ENCODE measurements at places on chromosomes 1 and 21. TPM values are rescaled to one million over a fixed set of nuclear protein-coding genes. Genes with fewer than 3 reads are reported as not detected.

- no peaks in the 10 kb centered on the region for H3K4me1 ChIP-seq
- H3K27ac ChIP-seq = no peak overlapping the region
- no peak for DNase-seq
Observed at GRCh38 chr1:103448560-103448959, 76.9 kb upstream of the RNPC3 start.

GRCh38 chr21:26007951-26008498, 162.5 kb downstream of the APP start:
- H3K4me3 ChIP-seq = no peak overlapping the region
- no peak overlapping the region for H3K27ac ChIP-seq
- no peaks in the 10 kb centered on the region for H3K36me3 ChIP-seq
- peak; percentile 44 for DNase-seq

- no peaks in the 10 kb centered on the region for H3K36me3 ChIP-seq
- DNase-seq = no peak
- H3K4me1 ChIP-seq = no peaks in the 10 kb centered on the region
- no peak overlapping the region for H3K4me3 ChIP-seq
Observed at GRCh38 chr1:62712336-62713243, 24.4 kb upstream of the DOCK7 start.

GRCh38 chr1:247906504-247907047, 11.2 kb downstream of the OR2W3 start:
- no peak overlapping the region for H3K27ac ChIP-seq
- DNase-seq = peak; percentile 62
- no peak overlapping the region for H3K4me3 ChIP-seq
- no peaks in the 10 kb centered on the region for H3K27me3 ChIP-seq
- H3K36me3 ChIP-seq = no peaks in the 10 kb centered on the region

KRTAP21-2 gene
- not detected for total RNA-seq

AP4B1 gene
- 14.1 TPM for total RNA-seq

- no peak for DNase-seq
- peaks cover 22% of the 10 kb centered on the region for H3K4me1 ChIP-seq
- no peak overlapping the region for H3K27ac ChIP-seq
- H3K27me3 ChIP-seq = no peaks in the 10 kb centered on the region
- H3K36me3 ChIP-seq = peaks cover 25% of the 10 kb centered on the region
Observed at GRCh38 chr1:67690411-67690810, 5.4 kb downstream of the GADD45A start.

FHAD1 gene
- total RNA-seq = 0.72 TPM

THEM5 gene
- not detected for total RNA-seq

DNA sequence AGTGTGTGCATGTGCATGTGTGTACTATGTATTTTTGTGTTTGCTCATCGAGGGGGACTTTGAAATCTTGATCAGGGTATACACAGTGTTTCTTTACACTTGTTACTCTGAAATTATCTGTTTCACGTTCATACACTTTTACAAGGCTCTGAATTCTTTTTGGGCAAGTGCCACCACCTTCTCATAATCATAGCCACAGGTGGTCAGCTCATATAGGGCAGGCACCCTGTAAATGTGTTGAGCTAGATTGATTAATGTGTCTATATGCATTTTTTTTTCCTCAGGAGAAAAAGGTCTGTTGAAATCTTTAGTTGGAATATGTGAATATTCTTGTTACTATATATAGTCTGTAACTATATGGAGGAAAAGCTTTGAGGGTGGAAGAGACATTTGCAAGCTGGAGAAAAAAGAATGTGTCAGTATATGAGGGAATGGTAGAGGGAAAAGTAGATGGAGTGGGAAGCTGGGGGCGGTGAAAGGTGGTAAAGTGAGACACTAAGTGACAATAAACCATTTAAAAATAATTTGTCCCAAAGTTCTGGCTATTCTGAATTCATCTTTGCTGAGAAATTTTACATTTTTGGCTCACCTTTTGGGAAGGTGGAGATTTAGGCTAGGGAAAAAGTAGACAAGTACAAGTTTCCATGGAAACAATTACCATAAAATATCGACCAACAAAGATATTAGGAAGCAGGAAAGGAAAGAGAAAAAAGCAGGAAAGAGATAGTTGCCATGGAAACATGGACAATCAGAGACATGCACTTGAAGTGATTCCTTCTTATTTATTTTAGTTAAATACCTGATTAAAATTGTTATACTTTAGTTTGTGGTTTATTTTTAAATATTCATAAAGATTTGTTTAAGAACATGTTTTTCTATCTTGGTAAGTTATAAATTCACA, 277.5 kb downstream of the PDE4B start:
- DNase-seq = no peak
- no peak overlapping the region for H3K4me3 ChIP-seq
- H3K4me1 ChIP-seq = no peaks in the 10 kb centered on the region
- H3K27ac ChIP-seq = no peak overlapping the region

DNA sequence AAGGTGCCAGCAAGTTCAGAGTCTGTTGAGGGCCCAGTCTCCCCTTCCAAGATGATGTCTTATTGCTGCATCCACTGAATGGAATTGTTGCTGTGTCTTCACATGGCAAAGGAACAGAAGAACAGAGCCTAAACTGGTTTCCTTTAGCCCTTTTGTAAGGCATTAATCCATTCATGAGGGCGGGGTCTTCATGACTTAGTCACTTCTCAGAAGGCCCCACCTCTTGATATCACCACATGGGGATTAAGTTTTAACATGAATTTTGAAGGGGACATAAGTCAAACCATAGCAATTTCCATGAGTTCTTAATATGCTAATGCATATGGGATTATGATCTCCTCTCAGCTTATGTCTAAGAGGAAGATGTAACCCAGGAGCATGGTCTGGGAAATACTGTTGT, 182.9 kb downstream of the LRRC7 start:
- no peak for DNase-seq
- H3K36me3 ChIP-seq = no peaks in the 10 kb centered on the region
- no peak overlapping the region for H3K4me3 ChIP-seq
- no peaks in the 10 kb centered on the region for H3K4me1 ChIP-seq

GIPC2 gene
- total RNA-seq = 0.36 TPM

DNA sequence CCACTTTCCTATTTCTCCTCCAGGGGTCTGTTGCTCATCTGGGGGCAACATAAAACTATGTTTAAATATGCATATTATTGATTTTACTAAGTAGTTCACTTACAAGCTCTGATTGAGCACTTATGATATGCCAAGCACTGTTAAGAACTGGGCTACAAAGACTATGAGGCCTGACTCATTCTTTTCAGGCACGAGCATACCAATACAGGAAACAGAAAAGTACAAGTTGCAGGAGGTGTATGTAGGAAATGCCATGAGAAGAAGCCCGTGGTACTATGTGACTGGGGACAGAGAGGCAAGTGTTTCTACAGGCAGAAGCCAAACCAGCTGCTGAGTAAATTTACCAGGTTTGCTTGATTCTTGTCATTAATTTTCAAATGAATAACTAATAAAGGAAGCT, 120.4 kb upstream of the PTGFR start:
- peak overlapping the region; percentile 63 for H3K27ac ChIP-seq
- DNase-seq = peak; percentile 3
- no peaks in the 10 kb centered on the region for H3K27me3 ChIP-seq
- no peak overlapping the region for H3K4me3 ChIP-seq
- H3K4me1 ChIP-seq = peaks cover 17% of the 10 kb centered on the region
- no peaks in the 10 kb centered on the region for H3K36me3 ChIP-seq

DNA sequence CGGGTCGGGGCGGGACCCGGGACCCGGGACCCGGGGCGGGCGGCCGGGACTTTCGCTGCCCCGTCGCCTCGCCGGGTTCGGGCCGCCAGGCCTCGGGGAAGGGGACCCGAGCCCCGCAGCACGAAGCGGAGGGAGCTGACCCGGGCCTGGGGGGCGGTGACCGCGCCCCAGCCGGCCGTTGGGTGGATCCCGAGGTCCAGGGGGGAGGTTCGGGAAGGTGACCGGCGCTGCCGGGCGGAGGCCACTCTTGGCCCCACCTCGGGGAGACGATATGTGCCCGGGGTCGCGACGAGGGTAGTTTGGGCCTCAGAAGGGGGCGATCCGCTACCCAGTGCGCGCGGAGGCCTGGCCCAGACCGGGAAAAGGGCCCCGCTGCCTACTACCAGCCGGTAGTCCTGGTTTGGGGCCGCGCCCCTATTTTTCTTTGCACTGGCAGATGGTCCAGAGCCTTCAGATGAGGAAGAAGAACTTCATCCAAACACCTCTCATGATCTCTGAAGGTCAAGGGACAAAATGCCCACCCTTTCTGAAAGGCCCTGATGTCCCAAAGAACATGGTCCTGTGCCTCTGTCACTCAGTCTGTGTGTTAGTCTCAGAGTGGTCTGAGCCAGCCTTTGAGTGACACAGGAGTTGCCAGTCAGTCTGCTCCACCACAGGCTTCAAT, 766 bp downstream of the AGO4 start:
- H3K4me3 ChIP-seq = peak overlapping the region; percentile 88
- H3K36me3 ChIP-seq = no peaks in the 10 kb centered on the region
- peak; percentile 73 for DNase-seq
- no peaks in the 10 kb centered on the region for H3K27me3 ChIP-seq
- peaks cover 16% of the 10 kb centered on the region for H3K4me1 ChIP-seq
- peak overlapping the region; percentile 63 for H3K27ac ChIP-seq

GRCh38 chr1:213251972-213252371, 200.9 kb downstream of the RPS6KC1 start:
- H3K27ac ChIP-seq = no peak overlapping the region
- no peak overlapping the region for H3K4me3 ChIP-seq
- no peak for DNase-seq
- H3K36me3 ChIP-seq = peaks cover 9% of the 10 kb centered on the region
- H3K27me3 ChIP-seq = no peaks in the 10 kb centered on the region

GRCh38 chr21:20570824-20571232, 427.4 kb upstream of the NCAM2 start:
- H3K4me1 ChIP-seq = no peaks in the 10 kb centered on the region
- no peaks in the 10 kb centered on the region for H3K36me3 ChIP-seq
- no peaks in the 10 kb centered on the region for H3K27me3 ChIP-seq
- H3K4me3 ChIP-seq = no peak overlapping the region
- no peak overlapping the region for H3K27ac ChIP-seq

- H3K27me3 ChIP-seq = no peaks in the 10 kb centered on the region
- DNase-seq = no peak
- peaks cover 16% of the 10 kb centered on the region for H3K4me1 ChIP-seq
- H3K27ac ChIP-seq = no peak overlapping the region
- H3K36me3 ChIP-seq = peaks cover 4% of the 10 kb centered on the region
- no peak overlapping the region for H3K4me3 ChIP-seq
Observed at GRCh38 chr1:197139169-197139568, 7.3 kb downstream of the ASPM start.

DNA sequence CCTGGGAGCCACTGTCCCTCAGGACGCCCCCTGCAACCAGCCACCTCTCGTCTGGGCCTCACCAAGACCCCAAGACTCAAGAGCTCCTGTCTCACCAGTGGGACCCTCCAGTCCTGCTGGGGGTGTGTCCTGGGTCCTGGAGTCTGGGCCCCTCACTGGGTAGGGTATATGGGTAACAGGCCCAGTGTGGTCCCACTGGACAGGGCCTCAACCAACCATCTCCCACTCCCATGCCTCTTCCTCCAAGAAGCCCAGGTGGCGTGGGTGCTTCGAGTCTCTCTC, 725 bp upstream of the VWA1 start:
- peaks cover 11% of the 10 kb centered on the region for H3K27me3 ChIP-seq
- H3K4me1 ChIP-seq = peaks cover 13% of the 10 kb centered on the region
- no peak overlapping the region for H3K4me3 ChIP-seq
- no peak for DNase-seq
- no peaks in the 10 kb centered on the region for H3K36me3 ChIP-seq
- H3K27ac ChIP-seq = no peak overlapping the region

DNA sequence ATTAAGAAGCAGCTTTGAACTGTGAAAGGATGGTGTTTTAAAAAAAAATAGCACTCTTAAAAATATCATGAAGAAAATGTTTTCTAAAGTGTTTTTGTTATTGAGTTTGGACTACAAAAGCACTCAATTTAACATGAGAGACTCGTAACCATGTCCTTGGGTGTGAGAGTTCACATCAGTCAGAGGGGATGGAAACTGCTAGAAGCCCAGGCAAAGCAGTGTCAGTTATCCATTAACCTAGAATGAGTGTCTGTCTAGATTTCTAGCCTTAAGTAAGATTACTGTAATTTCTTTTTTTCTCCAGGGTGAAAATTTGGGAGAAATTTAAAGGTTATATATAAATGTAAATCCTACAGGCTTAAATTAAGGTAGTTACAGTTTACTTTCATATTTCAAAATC, 31.7 kb downstream of the SLC5A9 start:
- no peak overlapping the region for H3K27ac ChIP-seq
- no peak for DNase-seq
- H3K4me3 ChIP-seq = no peak overlapping the region

PADI3 gene
- not detected for total RNA-seq

DNA sequence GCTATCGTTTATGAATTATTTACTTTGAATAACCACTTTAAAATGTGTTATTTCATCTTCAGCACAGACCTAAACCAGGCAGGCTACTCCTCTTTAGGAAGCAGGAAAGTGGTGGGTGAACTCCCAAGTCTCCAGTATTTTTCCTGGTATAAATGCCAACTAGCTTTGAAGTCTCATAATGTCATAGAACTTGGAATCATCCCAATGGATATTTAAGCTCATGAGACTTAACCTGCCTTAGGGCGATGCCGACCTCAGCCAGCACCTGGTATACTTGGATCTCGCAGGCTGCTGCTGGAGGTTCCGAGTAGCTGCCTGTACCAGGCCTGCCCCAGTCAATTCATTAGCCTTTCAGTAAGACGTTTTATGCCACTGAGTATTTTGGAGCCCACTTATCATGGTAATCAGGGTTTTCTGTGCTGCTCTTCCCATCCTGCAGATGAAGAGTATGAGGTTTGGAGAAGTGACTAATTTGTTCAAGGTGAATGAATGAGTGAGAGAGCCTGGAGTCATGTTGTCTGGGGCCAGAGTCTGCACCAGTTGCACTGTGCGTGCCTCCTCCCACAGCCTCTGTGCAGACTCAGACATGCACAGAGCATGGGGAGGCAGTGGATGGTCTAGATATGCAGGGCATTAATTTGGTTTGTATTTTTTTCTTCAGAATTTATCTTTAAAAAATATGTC, 34.9 kb downstream of the VANGL1 start:
- H3K36me3 ChIP-seq = peaks cover 3% of the 10 kb centered on the region
- DNase-seq = no peak
- H3K27me3 ChIP-seq = no peaks in the 10 kb centered on the region
- no peak overlapping the region for H3K4me3 ChIP-seq

GRCh38 chr1:15718199-15718601, 17.9 kb upstream of the SLC25A34 start:
- DNase-seq = peak; percentile 43
- H3K4me1 ChIP-seq = peaks cover 4% of the 10 kb centered on the region
- peaks cover 57% of the 10 kb centered on the region for H3K36me3 ChIP-seq
- H3K27ac ChIP-seq = no peak overlapping the region
- H3K27me3 ChIP-seq = no peaks in the 10 kb centered on the region
- H3K4me3 ChIP-seq = no peak overlapping the region

DNA sequence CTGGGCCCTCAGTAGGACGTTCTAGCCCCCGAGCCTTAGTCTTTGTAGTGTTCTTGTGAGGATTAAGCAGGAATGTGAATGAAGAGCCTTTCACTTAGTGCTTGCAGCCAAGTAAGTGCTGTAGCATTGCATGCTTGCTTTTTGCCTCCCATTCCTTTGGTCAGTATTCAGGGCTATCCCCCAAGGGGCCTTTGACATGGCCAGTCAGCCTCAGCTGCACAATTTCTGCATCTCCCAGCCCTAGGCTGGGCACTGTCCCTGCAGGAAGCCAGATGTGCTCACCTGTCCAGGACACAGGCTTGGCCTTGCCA, 30.5 kb downstream of the SOX13 start:
- peaks cover 29% of the 10 kb centered on the region for H3K4me1 ChIP-seq
- H3K27ac ChIP-seq = no peak overlapping the region
- H3K36me3 ChIP-seq = no peaks in the 10 kb centered on the region
- H3K4me3 ChIP-seq = no peak overlapping the region
- DNase-seq = peak; percentile 82
- H3K27me3 ChIP-seq = no peaks in the 10 kb centered on the region

IGSF9 gene
- total RNA-seq = under 0.01 TPM

ZNF648 gene
- not detected for total RNA-seq

GRCh38 chr1:84103197-84103992, 40.7 kb upstream of the PRKACB start:
- peaks cover 17% of the 10 kb centered on the region for H3K4me1 ChIP-seq
- DNase-seq = peak; percentile 15
- H3K4me3 ChIP-seq = no peak overlapping the region
- H3K27ac ChIP-seq = peak overlapping the region; percentile 45
- no peaks in the 10 kb centered on the region for H3K36me3 ChIP-seq
